B cell (primary cell): ENCODE measurements at places on chromosomes 16 and 17. TPM values are rescaled to one million over a fixed set of nuclear protein-coding genes. Genes with fewer than 3 reads are reported as not detected.

- DNase-seq: no peak
Observed at GRCh38 chr16:89759746-89760340, 38.5 kb downstream of the ZNF276 start.

GRCh38 chr17:79255926-79256585 lies 181.4 kb downstream of the ENGASE start:
- DNase-seq: no peak

Gene PSMD7
- 34.1 and 59.9 TPM in 2 replicates for polyA plus RNA-seq

DNA sequence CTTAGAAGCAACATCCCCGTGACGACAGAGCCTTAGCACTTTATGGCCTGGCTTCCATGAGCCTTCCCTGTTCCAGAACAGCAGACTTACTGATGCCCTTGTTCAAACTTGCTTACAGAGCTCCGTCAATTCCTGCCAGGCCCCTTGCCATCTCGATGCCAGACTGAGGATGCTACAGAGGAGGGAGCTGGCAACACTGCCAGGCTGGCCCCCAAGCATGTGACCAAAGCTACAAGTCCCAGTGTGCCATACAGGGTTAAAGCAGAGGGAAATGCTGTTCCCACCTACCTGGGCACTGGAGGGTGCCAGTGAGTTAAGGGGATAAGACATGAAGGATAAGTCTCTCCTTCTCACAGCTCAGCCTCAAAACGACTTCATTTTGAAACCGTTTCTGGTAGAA lies 33.5 kb upstream of the SREBF1 start:
- no peak for DNase-seq

DNA sequence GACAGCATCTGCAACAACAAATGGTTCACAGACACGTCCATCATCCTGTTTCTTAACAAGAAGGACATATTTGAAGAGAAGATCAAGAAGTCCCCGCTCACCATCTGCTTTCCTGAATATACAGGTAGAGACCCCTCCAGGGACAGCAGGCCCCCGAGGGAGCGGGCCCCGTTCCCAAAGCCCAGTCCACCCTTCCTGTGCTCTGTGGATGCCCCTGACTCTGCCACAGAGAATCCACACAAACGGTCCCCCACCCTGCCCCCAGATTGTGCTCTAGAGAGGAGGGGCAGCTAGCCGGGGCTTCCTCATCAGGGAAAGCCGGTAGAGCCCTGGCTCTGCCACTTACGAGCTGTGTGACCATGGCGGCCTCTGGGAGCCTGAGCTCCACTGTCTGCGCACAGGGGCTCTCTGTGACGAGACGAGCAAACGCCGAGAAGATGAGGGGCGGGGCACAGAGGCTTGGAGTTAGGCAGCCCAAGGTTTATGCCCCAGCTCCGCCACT lies 84.4 kb downstream of the AMFR start:
- no peak for DNase-seq

DNA sequence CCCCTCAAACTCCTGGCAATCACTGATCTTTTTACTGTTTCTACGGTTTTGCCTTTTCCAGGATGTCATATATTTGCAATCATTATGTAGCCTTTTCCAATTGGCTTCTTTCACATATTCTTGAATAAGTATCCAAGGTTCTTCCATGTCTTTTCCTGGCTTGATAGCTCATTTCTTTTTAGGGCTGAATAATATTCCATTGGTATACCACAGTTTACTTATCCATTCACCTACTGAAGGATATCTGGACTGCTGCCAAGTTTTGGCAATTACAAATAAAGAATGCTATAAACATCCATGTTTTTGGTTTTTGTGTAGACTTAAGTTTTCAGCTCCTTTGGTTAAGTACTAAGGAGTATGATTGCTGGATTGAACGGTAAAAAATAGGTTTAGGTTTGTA lies 16.0 kb downstream of the GPATCH8 start:
- no peak for DNase-seq

Gene VMP1
- polyA plus RNA-seq: 19.9 and 20.4 TPM in 2 replicates

GRCh38 chr17:4460661-4461060 lies 26.9 kb downstream of the SPNS3 start:
- no peak for DNase-seq

GRCh38 chr16:82236415-82236814 lies 66.4 kb upstream of the MPHOSPH6 start:
- no peak for DNase-seq

DNA sequence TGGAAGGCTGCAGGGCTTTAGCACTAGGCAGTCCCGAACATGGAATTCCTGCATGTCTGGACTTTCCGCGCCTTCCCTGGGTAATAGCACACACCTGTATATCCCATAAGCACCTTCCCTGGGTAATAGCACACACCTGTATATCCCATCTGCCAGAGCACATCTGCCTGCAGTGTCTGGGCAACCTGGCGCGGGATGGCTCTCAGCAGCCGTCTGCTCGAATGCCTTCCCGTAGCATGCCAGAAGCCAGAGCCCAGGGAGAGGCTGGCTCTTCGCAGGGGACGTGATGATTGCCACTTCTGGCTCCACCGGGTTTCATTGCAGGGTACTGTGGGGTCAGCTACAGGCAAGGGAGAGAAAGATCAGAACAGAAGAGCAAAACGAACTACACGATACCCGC lies 21.3 kb downstream of the MBTPS1 start:
- no peak for DNase-seq

GRCh38 chr16:81321039-81321438 lies 6.3 kb downstream of the GAN start:
- no peak for DNase-seq
